ENCODE measurements at places on chromosomes 2 and 18. TPM values are rescaled to one million over a fixed set of nuclear protein-coding genes. Genes with fewer than 3 reads are reported as not detected.
A peak's percentile ranks its signal among the peaks of the same experiment; 100 is the strongest.

DNA sequence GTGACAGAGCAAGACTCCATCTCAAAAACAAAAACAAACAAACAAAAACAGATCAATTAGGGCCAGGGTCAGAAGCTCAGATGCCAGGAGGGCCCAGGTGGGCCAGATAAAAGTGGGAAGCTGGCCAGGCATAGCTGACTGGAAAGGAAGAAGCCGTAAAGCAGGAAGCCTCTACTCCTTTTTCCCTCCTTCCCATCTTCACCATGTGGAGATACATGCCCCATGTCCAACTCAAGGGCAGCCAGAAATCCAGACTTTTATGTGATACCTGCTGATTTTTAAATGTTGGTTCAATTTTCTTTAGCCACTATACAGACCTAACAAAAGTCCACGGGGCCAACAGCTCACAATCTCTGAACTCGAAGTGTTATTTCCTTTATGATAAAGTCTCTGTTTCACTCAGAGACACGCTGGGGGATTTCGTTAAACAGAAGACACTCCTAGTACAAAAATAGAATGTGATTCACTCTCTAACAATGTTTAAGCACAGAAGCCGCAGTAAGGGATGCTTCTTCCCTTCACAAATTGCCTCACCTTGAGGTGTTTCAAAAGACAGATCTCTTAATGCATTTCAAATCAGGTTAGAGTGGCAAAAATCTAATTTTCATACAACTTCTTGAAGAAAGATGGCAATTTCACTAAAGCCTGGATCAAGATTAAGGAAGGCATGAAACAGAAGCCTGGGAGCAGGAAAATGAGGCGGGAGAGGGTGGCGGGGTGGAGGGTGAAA lies 14.0 kb downstream of the TMEM247 start:
- DNase-seq: no peak

- DNase-seq: no peak
These were observed 201.0 kb downstream of the MBD5 start for GRCh38 chr2:148221926-148222325.

DNA sequence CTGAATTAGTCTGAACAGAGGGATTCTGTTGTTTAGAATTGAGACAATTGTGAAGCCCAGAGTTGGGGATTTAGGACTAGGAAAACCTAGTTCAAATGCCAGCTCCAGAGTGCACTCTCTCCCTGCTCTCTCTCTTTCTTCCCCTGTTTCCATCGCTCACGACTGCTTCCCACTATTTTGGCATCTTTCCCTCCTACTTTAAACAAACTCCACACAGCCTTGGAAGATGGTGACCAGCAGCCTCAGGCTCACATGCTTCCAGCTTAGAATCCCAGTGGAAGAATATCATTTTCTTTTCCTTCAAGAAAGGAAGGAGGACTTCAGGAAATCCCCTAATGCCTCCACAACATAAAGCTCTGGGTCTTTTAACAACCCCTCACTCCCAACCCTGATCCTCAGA lies 6.1 kb upstream of the DNMT3A start:
- DNase-seq: no peak

DNA sequence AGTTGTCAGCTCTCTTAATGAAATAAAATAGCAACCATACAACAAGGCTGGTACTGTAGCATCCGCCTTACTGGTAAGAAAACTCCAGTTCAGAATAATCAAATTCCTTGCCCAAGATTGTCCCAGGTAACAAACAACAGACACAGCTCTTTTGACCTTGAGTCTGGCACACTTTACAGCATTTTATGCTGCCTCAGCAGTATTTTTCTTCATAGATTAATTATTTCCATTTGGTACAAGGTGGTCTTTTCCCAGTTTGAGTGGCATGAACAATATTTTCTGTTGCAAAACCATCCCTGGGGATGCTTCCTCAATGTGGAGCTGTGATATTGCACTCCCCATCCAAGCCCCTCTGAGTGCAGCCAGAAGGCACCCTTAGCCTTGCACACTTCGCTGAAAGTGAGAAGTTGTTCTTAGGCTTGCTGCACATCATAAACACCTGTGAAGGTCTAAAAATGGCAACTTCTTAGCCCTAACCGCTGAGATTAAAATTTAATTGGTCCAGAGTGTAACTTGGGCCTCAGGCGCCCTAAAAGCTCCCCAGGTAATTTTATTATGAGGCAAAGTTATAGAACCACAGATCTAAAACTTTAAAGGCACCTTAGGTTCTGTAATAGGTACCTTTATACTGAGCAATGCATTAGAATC lies 523.3 kb downstream of the CMPK2 start:
- no peak for DNase-seq

DNA sequence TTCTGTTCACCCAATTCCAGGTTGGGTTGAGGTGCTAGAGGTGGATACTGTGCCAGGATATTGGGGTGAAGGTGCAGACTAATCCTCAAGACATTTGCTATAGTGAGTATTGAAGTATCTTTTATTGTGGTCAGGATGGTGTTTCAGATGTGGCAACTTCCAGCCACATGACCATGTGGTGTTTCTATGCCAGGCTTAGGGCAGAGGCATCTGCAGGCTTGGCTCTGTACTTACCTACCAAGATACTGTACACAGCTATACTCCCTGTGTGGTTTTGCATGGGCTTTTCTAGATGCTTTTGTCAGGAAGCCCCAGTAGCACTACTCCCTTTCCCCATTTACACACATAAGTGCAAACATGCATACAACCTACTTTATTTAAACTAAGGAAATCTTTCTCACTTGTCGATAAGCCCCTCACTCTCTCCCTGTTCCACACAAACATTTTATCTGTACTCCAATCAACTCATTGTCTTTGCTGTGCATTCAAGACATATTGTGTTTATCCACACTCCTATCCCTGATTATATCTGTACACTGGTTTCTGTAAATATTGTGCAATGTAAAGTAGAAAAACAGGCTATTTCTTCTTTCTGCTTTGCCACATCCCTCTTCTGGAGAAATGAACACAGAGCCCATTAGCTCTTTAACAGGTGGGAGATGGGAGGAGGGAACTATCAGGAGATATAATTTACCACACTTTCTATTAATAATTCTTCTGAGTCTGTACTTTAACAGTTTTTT lies 12.3 kb downstream of the ARL6IP6 start:
- DNase-seq: peak; percentile 32

DNA sequence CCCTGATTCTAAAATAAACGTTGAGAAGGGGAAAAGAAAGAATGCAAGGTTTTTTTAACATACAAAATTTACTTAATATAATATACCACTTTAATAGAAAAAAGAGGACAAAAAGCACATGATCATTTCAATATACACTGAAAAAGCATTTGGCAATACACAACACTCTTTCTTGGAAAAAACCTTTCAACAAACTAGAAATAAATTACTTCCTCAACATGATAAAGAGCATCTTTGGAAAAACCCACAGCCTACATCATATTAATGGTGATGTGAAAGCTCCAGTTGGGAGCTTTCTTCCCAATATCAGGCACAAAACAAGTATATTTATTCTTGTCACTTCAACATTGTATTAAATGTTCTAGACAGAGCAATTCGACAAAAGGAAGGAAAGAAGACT lies 3.0 kb upstream of the POLR1B start:
- no peak for DNase-seq

- DNase-seq: no peak
These were observed 111.4 kb downstream of the THADA start for GRCh38 chr2:43484323-43484930.

DNA sequence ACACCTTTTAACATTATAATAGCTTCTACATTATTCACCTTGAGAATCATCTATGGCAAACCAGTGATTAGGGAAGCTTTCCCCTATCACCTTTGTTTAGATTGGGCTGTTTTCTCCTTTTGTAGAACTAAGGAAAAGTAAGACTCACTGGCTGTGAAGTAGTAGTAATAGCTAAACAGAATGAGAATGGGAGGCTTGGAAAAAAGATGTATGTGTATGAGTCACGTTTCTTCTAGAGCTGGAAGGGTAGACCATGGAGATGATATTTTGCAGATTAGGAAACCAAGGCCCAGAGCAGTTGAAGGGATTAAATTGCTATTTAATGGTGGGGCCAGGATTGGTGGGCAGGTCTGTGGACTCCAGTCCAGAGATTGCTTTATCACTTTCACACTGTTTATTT lies 214.5 kb downstream of the MCFD2 start:
- DNase-seq: no peak

GRCh38 chr2:213740453-213740852 lies 456.2 kb downstream of the SPAG16 start:
- no peak for DNase-seq

DNA sequence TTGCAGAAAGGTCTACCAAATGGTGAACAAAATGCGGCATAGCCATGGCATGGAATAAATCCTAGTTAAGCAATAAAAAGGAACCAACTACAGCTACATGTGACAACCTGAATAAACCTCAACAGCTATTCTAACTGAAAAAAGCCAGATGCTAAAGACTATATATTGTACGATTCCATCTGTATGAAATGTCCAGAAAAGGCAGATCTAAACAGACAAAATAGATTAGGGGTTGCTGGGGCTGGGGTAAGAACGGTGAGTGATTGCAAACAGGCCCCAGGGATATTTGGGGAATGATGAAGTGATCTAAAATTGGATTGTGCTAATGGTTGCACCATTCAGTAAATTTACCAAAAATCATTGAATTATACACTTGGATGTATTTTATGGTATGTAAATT lies 2.8 kb downstream of the CCDC68 start:
- DNase-seq: no peak

- DNase-seq: no peak
These were observed 108.9 kb upstream of the ITGA4 start for GRCh38 chr2:181348107-181348837.

GRCh38 chr2:18671363-18671762 lies 82.0 kb upstream of the NT5C1B start:
- DNase-seq: no peak

DNA sequence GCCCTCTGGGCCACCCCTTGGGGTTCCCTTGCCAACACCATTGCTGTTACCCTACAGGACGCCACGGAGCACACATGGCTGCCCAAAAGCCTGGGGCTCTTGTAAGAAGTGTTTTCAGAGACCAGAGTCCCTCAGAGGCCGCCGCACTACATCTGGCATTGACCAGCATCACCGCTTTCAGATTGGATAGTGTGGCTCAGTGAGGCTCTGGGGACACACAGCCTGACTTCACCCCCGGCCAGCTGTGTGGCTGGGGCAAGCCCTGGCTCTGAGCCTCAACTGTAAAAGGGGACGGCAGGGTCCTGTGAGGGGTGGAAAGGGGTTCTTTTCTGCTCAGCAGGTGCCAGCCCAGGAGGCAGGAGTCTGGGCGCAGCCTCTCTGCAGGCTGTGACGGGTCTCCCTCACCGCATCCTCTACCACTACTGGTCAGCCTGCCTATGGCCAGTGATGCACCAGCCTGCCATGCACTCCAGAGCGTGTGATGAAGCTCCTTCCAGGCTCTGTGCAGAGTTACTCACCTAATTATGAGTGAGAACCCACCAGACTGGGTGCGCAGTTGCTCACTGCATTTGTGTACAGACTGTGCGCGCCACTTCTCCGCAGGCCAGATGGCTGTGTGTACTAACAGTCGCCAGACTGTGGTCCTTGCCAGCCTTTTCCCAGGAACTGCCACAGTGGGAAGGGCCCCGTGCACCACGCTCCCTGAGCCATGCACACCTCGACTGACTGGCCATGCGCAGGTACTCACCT lies 10.7 kb upstream of the OTOF start:
- DNase-seq: no peak

GRCh38 chr2:45432406-45432805 lies 178.7 kb downstream of the SRBD1 start:
- DNase-seq: no peak

SAG gene
- not detected for total RNA-seq

AOX1 gene
- total RNA-seq: not detected

KHK gene
- total RNA-seq: 3.7 TPM

CXCR1 gene
- total RNA-seq: 0.13 TPM

REEP1 gene
- 0.12 TPM for total RNA-seq

B3GNT7 gene
- 0.68 TPM for total RNA-seq

FOXD4L1 gene
- 0.36 TPM for total RNA-seq

AQP12B gene
- total RNA-seq: not detected

All from T-cell (primary cell).